ENCODE measurements at places on chromosomes 11 and 22.
A peak's percentile ranks its signal among the peaks of the same experiment; 100 is the strongest.

DNA sequence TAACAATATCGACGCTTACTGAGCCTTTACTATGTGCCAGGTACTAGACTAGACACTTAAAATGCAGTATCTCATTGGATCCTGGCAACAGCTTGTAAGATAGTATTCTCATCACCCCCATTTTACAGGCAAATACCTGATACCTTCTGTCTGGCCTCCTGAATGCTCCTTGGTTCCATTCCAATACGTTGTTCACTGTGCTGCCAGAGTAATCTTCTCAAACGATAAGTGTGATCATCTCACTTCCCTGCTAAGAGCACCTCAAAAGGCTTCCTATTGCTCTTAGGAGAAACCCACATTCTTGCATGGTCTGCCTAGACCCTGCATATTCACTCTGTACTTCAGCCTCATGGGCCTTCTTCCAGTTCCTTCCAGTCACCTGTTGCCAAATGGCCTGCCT is 1.3 kb upstream of the NRIP3 start:
- no peak for DNase-seq

- no peak for DNase-seq
Observed at GRCh38 chr11:46635557-46636139, 18.3 kb downstream of the ATG13 start.

DNA sequence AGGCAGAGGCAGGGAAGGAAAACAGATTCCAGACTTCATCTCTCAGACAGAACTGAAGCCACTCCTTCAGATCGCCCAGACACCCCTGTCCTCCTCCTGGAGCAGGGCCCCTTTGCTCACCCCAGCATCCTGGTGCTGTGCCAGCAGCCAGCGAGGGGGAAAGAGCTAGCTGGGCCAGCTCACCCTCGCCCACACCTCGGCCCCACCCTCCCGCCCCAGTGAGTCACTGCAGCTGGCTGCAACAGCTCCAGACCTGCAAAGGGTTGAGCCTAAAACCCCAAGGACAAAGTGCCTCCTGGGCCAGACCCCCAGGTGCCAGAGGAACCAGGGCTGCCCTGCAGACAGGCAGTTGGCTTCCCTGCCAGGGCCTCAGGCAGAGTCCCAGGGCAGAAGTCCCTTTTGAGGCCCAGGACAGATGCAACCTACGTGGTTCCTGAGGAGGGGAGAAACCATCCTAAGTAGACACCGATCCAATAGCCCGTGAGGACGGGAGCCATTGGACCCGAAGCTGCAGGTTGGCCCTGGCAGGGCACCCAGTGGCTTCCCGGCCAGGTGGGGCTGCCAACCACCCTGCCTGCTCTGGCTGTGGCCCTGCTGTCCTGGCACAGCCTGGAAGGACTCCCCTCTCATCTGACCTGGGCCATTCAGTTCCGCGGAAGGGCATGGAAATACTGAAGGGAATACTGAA is 7.2 kb downstream of the AHNAK start:
- peak; percentile 37 for DNase-seq

GRCh38 chr11:66561178-66561974 is 7.0 kb downstream of the CTSF start:
- no peak for DNase-seq

All from CD4-positive, alpha-beta T cell (primary cell).